ENCODE measurements at places on chromosomes 1 and 21. TPM values are rescaled to one million over a fixed set of nuclear protein-coding genes. Genes with fewer than 3 reads are reported as not detected.

ITPKB gene
- polyA plus RNA-seq: 30.6 TPM

GRCh38 chr1:41677620-41678019 is 193.1 kb upstream of the EDN2 start:
- DNase-seq: no peak

- DNase-seq: no peak
Measured at GRCh38 chr1:192879406-192879805, 70.6 kb downstream of the RGS2 start.

SPOCD1 gene
- polyA plus RNA-seq: 0.32 TPM

- DNase-seq: no peak
Measured at GRCh38 chr1:117573386-117574023, 32.3 kb upstream of the TENT5C start.

DNA sequence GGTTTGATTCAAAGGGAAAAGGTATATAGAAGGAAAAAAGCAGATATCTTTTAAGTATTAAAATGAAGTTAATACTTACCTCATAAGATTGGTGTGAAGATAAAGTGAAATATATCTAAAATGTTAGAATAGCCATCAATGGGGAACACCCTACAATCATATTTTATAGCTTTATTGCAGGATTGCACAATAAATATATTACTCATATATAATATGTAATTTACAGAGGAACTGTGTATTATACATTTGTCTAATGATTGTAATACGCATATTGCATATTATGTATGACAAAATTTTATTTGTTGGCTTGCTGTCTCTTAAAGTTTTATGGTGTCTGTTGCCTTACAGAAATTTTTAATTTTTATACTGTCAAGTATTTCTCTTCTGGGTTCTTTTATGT is 47.8 kb downstream of the UCHL5 start:
- DNase-seq: no peak

GRCh38 chr1:152861374-152861773 is 1.6 kb downstream of the LCE7A start:
- DNase-seq: no peak

- DNase-seq: no peak
Measured at GRCh38 chr1:12081648-12082396, 18.7 kb downstream of the TNFRSF8 start.

DNA sequence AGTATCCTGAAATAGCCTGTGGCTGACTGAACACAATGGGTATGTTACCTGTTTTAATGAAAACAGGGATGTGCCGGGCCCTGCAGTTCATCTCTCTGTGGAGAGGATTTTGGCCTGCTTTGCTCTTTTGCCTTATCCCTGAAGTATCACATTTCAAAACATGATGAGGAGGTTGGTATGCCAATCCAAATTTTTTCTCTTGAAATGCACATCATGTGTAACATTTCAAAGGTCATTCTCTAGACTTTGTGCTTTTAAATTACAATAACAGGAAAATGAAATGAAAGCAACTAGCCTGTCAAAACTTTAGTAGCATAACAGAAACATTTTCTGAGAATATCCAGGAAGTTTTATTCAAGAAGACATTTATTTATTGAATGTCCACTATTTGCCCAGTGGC is 118.9 kb downstream of the SLC44A5 start:
- DNase-seq: no peak

TMEM82 gene
- polyA plus RNA-seq: not detected
